ENCODE measurements at places on chromosomes 1 and 21.

DNA sequence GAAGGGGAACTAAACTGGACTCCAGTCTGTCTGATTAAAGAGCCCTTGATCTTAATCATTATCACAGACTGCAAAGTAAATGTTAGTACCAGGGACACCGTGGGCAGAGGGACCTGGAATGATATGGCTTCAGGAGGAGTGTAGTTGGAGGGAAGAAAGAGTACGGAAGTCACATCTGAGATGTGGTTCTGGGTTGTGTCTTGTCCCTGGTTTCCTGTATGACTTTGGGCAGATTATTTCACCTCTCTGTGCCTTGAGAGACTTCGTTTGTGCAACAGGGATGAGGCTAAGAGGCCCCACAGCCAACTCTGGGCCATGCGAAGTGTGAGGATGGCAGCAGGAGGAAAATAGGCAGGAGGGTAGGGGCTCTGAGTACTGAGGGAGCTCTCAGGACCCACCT lies 76.1 kb upstream of the SLC2A1 start:
- no peak for DNase-seq

- DNase-seq, result no peak
Observed at GRCh38 chr1:167249702-167250101, 29.0 kb downstream of the POU2F1 start.

DNA sequence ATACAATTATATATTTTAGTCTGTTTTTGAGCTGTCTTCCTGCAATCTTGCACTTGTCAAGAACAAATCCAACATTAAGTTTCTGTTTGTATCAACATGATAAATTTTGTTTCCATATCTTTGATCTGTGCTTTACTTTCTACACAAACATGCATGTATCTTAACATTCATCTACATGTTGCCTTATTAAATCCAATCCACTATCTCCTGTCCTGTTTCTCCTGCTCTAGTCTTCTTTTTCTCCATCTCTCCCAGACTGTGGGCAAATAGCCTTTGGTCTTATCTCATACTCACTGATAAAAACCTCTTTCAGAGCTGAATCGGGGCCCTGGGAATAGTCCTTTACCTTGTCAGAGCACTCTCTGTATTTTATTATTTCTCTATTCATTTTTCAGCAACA lies 101.3 kb downstream of the PLPPR4 start:
- DNase-seq, result no peak

DNA sequence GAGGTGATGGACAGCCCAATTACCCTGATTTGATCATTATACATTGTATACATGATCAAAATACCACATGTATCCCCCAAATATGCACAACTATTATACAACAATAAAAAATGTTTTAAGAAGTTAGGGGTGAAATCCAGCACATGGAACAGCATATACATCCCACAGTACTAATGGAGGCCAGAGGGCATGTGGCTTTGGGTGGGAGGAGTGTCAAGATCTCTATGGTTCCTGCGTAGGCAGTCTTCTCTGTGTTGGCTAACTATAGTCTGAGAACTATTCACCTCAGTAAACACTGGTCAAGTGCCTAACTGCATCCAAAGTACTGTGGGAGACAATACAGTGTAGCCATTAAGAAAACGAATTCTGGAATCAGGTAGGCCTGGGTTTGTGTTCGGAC lies 74.1 kb downstream of the GADD45A start:
- no peak for DNase-seq

All from H54 (cell line).